SK-N-DZ (cell line): ENCODE measurements at places on chromosomes 1 and 21.

GRCh38 chr1:207952617-207953542 is 42.0 kb upstream of the CD34 start:
- no peak for DNase-seq

GRCh38 chr1:172727956-172728603 is 69.2 kb downstream of the FASLG start:
- DNase-seq, result peak; percentile 32

- no peak for DNase-seq
Observed at GRCh38 chr1:62849031-62849430, 65.1 kb downstream of the ATG4C start.

DNA sequence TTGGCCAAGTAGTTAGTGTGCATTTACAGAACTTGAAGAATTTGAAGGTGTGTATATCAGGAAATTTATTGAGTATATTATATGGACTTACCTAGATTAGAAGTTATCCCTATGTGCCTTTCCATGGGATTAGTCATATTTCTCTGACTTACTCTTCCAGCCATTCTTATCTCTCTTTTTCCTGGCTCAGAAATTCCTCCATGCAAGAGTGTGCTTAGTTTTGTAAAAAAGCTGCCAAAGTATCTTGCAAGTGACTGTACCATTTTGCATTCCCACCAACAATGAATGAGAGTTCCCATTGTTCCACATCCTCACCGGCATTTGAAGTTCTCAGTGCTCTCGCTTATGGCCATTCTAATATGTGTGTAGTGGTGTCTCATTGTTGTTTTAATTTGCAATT is 82.2 kb upstream of the GUCA2B start:
- DNase-seq, result no peak

DNA sequence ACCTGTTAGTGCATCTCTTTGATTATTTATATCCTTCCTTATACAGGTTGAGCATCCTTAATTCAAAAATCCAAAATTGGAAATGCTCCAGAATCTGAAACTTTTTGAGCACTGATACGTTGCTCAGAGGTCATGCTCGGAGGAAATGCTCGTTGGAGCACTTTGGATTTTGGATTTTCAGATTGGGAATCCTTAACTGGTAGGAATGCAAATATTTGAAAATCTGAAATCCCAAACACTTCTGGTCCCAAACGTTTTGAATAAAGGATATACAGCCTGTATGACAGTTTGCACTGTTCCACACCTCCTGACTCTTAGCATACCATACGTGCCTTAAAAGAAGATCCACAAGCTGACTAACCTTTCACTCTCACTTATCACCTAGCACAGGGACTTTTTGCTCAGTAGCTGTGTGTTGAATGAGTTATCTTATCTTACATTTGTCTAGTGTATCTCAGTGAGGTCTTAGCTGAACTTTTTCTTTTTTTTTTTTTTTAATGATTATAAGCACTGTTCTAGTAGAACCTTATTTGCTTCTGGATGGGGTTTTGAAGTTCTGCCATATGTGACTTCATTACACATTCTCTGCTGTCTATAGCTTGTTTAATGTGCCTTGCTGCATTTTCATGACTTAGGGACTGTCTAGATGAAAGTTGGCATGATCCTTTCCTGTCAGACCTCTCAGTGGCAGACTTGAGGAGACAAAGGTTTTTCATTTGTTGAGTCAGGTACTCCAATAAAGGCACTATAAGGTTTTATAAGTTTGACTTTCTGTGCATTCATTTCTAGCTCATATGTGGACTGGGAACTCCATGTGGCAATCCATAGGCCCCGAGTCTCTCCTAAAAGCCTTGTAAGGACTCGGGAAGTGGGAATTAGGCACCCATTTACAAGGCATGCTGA is 21.6 kb downstream of the PTGFRN start:
- no peak for DNase-seq

- peak; percentile 36 for DNase-seq
Observed at GRCh38 chr1:231512147-231512698, 16.2 kb upstream of the TSNAX start.

GRCh38 chr1:208122612-208123358 is 121.4 kb downstream of the PLXNA2 start:
- DNase-seq, result no peak

DNA sequence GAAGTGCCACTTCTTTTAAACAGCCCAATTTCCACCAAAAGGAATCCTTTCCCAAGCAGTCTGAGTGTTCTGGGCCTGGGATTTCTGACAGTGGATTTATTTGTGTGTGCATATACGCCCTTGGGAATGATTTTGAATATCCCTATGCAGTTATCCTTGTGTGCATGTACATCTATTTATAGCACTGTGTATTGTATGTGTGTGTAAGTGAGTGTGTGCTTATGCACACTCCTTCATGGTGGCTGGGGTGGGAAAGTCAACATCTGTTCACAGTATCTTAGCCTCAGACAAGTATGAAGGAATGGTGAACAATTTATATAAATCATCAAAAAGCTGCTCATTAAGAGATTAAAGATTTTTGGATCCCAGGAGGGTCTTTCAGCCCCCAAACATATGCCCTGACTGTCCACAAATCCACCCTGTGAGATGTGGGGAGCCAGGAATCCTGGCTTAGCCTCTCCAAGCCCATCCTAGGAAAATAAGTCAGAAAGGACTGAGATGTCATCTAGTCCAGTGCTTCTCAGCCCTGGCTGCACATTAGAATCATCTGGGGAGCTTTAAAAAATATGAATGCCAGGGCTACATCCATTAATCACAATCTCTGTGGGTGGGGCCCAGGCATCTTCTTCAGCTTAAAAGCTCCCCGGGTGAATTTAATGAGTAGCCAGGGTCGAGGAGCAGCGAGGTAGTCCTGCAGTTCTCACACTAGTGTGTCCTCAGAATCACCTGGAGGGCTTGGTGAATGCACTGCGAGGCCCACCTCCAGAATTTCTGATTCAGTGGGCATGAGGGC is 101.4 kb downstream of the PLXNA2 start:
- no peak for DNase-seq

DNA sequence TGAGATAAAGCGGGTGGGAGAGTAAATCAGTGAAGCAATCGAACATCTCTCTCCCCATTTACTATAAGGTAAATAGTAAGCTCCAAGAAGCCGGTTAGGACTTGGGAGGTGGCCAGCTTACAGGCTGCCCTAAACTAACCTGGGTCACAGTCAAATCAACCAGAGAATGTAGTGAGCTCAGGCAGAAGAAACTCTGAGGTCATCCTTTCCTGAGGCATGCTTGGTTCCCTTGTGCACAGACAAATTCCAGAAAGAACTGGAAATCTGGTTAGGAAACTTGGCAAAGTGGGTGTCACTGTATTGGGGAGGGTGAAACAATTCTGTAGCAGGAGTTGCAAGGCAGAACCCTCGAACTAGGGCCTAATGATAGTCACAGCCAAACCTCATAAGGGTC is 72.5 kb downstream of the NTMT2 start:
- DNase-seq, result no peak

- no peak for DNase-seq
Observed at GRCh38 chr1:238239343-238239742, 348.6 kb upstream of the ZP4 start.
